Uterus (tissue), 4 donors: ENCODE measurements at places on chromosomes 4 and X.

DNA sequence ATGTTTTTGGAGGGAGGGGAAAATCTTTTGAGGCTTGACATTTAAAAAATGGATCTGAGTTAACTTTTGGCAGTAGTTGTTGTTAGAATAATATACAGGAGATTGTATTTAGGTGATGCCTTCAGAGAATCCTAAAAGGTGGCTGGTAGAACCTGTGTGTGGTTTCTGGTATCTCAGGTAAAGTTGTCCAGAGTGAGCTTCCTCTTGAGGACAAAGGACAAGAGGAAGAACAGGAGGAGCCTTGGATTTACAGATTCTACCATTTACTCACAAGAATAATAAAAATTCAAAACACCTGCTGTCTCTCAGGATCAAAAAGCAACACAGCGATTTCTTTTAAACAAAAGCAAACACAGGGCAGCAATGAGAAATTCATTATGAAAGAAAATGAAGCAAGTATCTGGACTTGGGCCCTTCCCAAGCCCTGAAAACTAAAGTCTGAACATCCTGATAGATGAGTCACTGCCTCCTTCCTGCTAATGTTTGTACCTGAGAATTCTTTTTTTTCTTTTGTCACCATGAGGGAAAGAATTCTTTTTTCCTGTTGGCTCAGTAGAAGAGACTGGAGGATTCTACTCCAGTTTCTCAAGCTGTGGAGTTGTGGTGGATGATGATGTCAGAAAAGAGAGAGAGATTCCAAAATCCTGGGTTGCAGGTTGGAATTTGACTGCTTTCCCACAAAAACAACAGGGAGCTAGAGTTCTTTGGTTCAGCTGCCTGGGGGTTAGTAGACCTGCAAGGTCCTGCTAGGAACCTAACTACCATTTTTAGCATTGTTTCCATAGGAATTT lies 31.5 kb upstream of the RAPGEF2 start:
- no peak overlapping the region for H3K4me3 ChIP-seq
- H3K36me3 ChIP-seq, result no peaks in the 10 kb centered on the region
- DNase-seq, result no peak
- H3K27me3 ChIP-seq, result no peaks in the 10 kb centered on the region
- H3K27ac ChIP-seq, result no peak overlapping the region
- H3K4me1 ChIP-seq, result no peaks in the 10 kb centered on the region

DNA sequence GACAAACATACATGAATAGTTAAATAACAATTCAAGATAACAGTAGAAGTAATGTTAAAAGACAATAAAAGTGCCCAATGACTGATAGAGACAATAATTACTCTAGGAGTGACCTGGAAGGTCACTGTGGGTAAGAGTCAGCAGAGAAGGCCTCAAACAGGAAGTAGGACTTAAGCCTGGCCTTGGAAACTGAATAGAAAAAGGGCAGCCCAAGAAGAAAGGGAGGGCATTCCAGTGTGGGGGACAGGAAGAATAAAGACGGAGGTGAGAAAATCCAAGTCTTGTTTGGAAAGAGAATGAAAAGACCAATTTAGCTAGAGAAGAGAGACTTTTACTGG lies 6.0 kb downstream of the P2RY4 start:
- H3K4me3 ChIP-seq, result no peak overlapping the region
- DNase-seq, result no peak
- no peaks in the 10 kb centered on the region for H3K4me1 ChIP-seq
- no peaks in the 10 kb centered on the region for H3K36me3 ChIP-seq
- H3K27me3 ChIP-seq, result peaks cover 5% of the 10 kb centered on the region

GRCh38 chrX:132023896-132024386 lies 839 bp downstream of the STK26 start:
- no peaks in the 10 kb centered on the region for H3K36me3 ChIP-seq
- peak overlapping the region; percentile 74 for H3K27ac ChIP-seq
- H3K27me3 ChIP-seq, result no peaks in the 10 kb centered on the region
- no peaks in the 10 kb centered on the region for H3K4me1 ChIP-seq
- DNase-seq, result peak; percentile 15

GRCh38 chr4:772118-772517 lies 53.8 kb downstream of the CPLX1 start:
- peak overlapping the region; percentile 22 for H3K27ac ChIP-seq
- no peak for DNase-seq
- H3K36me3 ChIP-seq, result no peaks in the 10 kb centered on the region
- no peak overlapping the region for H3K4me3 ChIP-seq

DNA sequence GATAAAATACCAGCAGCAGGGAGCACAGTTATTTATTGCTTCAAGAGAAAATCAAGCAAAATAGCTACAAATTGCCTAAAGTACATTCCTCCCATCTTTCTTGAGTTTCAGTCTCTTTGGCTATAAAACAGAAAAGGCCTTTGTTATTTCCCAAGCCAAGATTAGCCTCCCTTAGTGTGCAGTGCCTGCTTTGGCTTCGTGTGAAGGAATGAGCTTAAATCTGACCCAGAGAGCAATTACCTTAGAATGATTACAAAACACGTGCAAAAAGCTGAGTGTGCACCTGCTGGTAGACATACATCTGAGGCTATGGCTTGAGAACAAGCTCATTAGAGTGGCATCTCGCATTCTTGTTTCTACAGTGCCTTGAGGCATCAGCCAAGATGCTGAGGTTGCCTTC lies 250.8 kb downstream of the C4orf33 start:
- H3K36me3 ChIP-seq, result no peaks in the 10 kb centered on the region
- no peaks in the 10 kb centered on the region for H3K4me1 ChIP-seq
- H3K27me3 ChIP-seq, result no peaks in the 10 kb centered on the region
- H3K27ac ChIP-seq, result no peak overlapping the region
- DNase-seq, result no peak

DNA sequence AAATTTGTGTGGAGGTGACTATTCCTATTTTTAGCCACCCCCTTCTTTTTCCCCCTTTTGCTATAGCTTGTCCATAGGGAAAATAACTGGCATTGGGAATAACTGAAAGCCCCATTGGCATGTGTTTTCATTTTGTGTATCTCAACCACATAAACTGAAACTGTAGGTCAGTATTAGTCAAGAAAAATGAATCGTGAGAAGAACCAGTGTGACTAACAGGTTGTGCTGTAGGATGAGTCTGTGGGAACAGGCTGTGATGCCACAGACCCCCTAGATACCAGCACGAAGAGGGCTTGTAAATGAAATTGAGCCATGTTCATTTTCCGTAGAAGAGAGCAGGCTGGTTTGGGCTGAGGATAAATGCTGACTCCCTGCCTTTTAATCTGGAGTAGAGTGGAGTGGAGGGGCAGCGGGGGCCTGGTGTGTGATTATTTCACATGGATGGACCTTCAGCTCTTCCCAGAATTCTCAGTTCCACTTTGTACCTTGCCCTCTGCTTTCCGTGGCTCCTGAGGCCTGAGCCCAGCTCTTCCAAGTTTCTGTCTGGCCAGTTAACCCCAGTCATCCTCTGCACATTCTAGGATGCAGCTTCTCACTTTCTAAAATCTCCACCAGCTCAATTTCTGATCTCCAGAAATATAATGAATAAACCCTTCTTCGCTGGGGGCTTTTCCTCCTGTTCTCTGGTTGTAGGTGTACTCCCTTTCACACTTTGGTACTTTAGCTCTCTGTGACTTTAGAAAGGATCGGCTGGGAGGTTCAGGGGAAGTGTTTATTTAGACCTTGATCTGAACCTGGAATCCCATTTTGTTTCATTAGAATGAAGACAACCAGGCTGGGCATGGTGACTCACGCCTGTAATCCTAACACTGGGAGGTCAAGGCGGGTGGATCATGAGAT lies 37.3 kb downstream of the DCUN1D4 start:
- no peaks in the 10 kb centered on the region for H3K36me3 ChIP-seq
